ENCODE measurements at places on chromosomes 16 and 17. TPM values are rescaled to one million over a fixed set of nuclear protein-coding genes. Genes with fewer than 3 reads are reported as not detected.

The KRTAP4-4 gene
- not detected for total RNA-seq

The TMEM92 gene
- not detected for total RNA-seq

The PCGF2 gene
- 5.6 TPM for total RNA-seq

The TMEM88 gene
- 0.40 TPM for total RNA-seq

The SOX8 gene
- total RNA-seq = 1.4 TPM

The ABCA6 gene
- 127 TPM for total RNA-seq

The ETV4 gene
- 3.2 TPM for total RNA-seq

The TRAPPC1 gene
- total RNA-seq = 60.6 TPM

The GALNS gene
- total RNA-seq = 17.2 TPM

The SCARF1 gene
- 2.3 TPM for total RNA-seq

The SOX15 gene
- 0.26 TPM for total RNA-seq

The KRT15 gene
- 3.0 TPM for total RNA-seq

The KRTAP4-1 gene
- not detected for total RNA-seq
